Activated CD8-positive, alpha-beta memory T cell treated with anti-CD3 and anti-CD28 coated beads, Interleukin-2, amount 50 U/mL, for 4 hours (primary cell): ENCODE measurements at places on chromosomes 13 and 19.

DNA sequence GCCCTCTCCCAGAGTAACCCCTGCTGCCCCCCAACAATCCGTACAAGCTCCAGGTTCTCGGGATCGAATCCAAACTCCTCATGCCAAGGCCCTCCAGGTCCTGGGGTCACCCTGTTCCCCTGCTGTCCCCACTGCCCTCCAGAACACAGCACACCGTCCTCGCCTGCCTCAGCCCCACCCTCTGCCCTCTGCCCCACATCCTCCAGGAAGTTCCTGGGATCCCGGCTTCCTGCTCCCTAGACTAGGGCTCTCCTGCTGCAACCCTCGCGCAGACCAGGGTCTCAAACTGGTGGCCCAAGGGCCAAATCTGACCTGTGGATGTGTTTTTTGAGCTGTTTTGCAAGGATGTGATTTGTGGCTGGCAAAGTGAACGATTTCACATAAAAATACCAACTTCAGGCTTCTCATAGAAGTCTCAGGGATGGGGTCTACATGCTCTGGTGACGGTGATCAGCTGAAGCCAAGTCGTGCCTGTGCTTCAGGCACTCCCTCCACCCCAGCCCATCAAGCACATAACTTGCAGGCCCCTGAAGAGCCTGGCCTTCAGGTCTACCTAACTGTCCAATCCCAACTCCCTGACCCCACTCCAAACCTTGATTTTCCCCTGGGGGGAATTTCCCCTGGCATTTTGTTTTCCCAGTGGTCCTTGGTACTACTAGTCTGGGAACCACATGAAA, 1.8 kb downstream of the RABAC1 start:
- DNase-seq, result no peak

DNA sequence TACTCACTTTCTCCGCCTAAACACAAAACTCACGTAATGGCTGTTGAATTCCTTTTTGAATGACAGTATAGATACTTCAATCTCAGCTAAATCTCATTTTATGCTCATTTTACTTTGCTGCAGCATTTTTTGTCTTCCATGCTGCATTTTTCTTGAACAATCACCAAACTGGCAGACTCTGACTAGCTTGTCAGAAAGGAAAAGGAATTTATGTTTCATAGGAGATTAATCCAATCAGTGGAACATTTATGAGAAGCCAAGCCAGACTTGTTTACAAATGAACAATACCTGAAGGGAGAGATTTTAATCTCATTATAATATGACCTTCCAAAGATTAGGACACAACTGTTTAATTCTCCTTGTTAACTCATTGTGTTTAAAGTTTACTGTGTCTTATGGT, 1044.3 kb downstream of the DIAPH3 start:
- DNase-seq, result no peak

DNA sequence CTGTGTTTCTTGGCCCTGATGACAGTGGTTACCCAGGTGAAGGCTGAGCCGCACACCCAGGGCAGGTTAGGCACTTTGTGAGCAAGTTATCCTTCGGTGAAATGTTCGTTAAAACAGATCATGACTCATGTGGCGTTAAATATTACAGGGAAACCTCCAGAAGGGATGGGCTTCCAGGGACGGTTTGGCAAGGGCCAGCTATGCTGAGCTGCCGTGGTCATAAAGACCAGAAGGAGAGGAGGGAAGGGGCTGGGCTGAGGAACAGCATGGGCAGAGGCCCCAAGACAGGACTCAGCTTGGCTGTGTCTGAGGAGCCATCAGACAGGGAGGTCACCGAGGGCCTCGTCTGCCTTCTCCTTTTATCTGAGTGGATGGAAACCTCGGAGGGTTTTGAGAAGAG, 47.5 kb downstream of the ATP11A start:
- DNase-seq, result no peak

- no peak for DNase-seq
Observed at GRCh38 chr13:83773961-83774360, 108.3 kb downstream of the SLITRK1 start.

GRCh38 chr13:111926501-111927180, 140.3 kb upstream of the SOX1 start:
- DNase-seq, result no peak

- DNase-seq, result no peak
Observed at GRCh38 chr19:739998-740715, 10.8 kb upstream of the MISP start.

GRCh38 chr13:55783841-55784240, 1356.9 kb upstream of the PRR20A start:
- DNase-seq, result no peak

DNA sequence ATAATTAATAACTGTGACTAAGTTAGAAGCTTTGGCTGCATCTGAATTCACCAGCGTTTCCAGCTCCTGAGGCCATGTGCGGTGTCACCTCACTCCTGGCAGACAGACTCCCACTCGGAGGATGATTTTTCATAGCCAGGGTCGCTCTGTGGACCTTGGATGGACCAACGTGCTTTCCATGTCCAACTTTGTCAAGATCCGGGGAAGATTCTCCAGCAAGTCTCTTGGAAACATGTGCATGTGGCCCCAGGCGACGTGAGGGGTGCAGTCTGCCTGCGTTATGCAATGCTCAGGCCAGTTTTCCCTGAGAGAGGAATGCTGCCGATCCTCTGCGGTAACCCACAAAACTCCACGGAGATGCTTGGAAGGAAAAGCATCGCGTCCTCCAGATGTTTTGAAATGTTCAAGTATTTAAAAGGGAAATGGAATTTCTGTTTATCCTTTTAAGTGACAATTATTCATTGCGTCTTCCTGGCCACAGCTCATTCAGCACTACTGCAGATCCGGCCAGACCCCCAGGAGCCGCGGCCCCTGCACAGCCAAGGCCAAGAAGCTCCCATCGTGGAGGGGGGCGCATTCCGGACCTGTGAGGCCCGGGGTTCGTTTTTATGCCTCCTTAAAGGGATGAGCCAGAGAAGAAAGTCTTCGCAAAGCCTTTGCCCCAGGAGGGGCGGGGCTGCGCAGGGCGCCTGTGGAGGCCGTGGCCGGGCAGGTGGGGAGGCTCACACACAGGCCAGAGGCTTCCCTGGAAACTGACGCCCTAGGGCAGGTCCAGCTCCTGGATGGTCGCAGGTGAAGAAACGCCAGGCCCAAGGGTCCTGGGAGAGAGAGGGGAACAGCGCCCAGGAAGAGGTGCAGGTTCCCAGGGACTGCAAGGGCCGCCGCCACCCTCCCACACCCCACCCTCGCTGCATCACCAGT, 46.0 kb downstream of the C13orf46 start:
- DNase-seq, result peak; percentile 9

- DNase-seq, result no peak
Observed at GRCh38 chr13:32087955-32088747, 56.6 kb downstream of the FRY start.
